ENCODE measurements at places on chromosomes 5 and 9. TPM values are rescaled to one million over a fixed set of nuclear protein-coding genes. Genes with fewer than 3 reads are reported as not detected.

GRCh38 chr9:68584189-68585033 is 43.7 kb upstream of the TMEM252 start:
- H3K4me3 ChIP-seq: no peak overlapping the region
- no peak overlapping the region for H3K27ac ChIP-seq
- H3K36me3 ChIP-seq: no peaks in the 10 kb centered on the region
- DNase-seq: peak; percentile 82

DNA sequence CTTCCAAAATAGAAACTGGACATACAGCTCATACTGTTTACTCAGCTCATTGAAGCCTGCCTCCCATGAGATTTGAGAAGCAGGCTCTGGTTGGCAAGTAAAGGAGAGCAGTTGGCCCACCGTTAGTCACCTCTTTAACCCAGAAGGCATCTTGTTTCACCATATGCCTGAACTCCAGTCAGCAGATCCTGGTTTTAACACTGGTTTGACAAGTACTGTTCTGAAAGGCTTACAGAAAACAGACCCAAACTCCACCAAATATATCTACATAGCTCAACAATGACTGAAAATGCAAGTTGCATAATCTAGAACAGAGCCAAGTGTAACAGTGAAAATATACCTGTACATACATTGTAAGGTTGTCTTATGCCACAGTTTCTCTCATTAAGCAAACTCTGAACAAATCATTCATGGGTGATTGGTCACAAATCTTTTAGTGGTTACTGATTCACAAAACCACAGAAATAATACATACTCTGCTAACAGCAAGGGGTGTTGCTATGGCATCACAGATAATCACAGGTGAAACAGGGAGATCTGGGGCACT is 198.8 kb downstream of the BNC2 start:
- DNase-seq: no peak
- no peaks in the 10 kb centered on the region for H3K27me3 ChIP-seq
- no peak overlapping the region for H3K27ac ChIP-seq
- no peak overlapping the region for H3K4me3 ChIP-seq
- H3K4me1 ChIP-seq: no peaks in the 10 kb centered on the region

The OSMR gene
- total RNA-seq: 85.6 TPM

- no peak overlapping the region for H3K27ac ChIP-seq
- H3K4me3 ChIP-seq: no peak overlapping the region
- DNase-seq: no peak
Measured at GRCh38 chr5:159343295-159344094, 13.2 kb upstream of the IL12B start.

The NPR2 gene
- 21.7 TPM for total RNA-seq

- no peak overlapping the region for H3K27ac ChIP-seq
- DNase-seq: no peak
- no peaks in the 10 kb centered on the region for H3K36me3 ChIP-seq
- no peaks in the 10 kb centered on the region for H3K27me3 ChIP-seq
- H3K4me3 ChIP-seq: no peak overlapping the region
- peaks cover 6% of the 10 kb centered on the region for H3K4me1 ChIP-seq
Measured at GRCh38 chr5:178381921-178382695, 149.5 kb upstream of the PHYKPL start.

The CD274 gene
- 25.9 TPM for total RNA-seq

DNA sequence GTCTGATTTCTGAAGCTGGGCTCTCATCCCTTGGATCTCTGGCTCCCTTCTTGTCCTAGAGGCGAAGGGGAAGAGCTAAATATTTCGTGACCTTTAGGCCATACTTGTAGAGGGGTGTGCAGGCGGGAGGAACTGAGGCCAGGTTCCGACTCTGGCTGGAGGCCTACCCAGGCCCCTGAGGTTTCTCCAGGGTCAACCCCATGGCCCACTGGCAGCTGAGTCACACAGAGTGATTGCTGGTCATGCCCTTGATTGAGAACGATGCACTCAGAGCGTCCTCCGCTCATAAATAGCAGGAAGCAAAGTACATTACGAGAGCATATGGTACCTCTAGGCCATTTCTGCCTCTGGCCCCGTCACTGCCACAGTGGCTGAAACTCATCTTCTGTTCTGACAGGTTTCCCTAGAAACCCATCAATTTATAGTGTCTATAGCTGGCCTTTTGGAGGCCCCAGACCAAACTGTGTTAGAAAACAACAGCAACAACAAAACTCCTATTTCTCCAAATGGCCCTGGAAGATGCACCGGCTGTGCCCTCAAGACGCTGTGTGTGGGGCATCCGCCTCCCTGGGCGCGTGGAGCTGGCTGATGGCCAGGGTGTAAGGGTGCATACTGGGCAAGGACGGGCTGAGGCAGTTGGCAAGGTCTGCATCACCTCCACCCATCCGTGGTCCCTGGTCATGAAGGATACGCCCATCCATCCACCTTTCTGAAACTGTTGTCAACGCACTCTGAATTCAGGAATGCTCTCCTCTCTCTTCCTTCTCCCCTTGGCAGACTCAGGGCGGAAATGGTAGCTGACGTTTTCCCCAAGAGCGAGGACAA is 32.9 kb upstream of the FCN1 start:
- H3K4me3 ChIP-seq: no peak overlapping the region
- H3K4me1 ChIP-seq: no peaks in the 10 kb centered on the region
- peak; percentile 59 for DNase-seq
- no peaks in the 10 kb centered on the region for H3K36me3 ChIP-seq
- no peak overlapping the region for H3K27ac ChIP-seq

DNA sequence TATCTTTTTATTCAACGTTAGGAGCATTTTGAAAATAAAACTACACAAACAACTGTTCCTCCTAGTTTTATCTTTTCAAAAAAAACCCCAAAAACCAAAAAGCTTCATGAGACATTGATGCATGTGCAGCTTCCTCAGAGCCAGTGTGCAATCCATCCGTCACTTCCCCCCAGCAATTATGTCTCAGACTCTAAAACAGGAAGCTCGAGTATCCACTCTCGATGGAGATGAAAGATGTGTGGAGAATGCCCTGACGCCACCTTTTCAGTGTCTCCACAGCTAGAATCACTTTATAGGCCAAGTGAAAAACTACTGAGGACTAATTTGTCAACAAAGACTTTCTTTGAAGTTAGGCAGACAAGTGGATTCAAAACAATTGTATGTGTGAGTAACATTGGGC is 408.9 kb upstream of the SMARCA2 start:
- no peak overlapping the region for H3K27ac ChIP-seq
- no peak overlapping the region for H3K4me3 ChIP-seq
- no peak for DNase-seq
- no peaks in the 10 kb centered on the region for H3K4me1 ChIP-seq
- no peaks in the 10 kb centered on the region for H3K36me3 ChIP-seq
- no peaks in the 10 kb centered on the region for H3K27me3 ChIP-seq

- H3K27ac ChIP-seq: no peak overlapping the region
- H3K4me1 ChIP-seq: no peaks in the 10 kb centered on the region
- no peaks in the 10 kb centered on the region for H3K27me3 ChIP-seq
- H3K36me3 ChIP-seq: no peaks in the 10 kb centered on the region
Measured at GRCh38 chr5:15183520-15183919, 311.9 kb upstream of the ANKH start.

- no peak for DNase-seq
- H3K36me3 ChIP-seq: no peaks in the 10 kb centered on the region
- no peaks in the 10 kb centered on the region for H3K27me3 ChIP-seq
- no peaks in the 10 kb centered on the region for H3K4me1 ChIP-seq
- no peak overlapping the region for H3K4me3 ChIP-seq
Measured at GRCh38 chr5:98292496-98292895, 481.0 kb upstream of the RGMB start.

- no peak overlapping the region for H3K4me3 ChIP-seq
- H3K27me3 ChIP-seq: no peaks in the 10 kb centered on the region
- DNase-seq: no peak
- no peaks in the 10 kb centered on the region for H3K4me1 ChIP-seq
Measured at GRCh38 chr9:82495884-82496777, 507.6 kb downstream of the SPATA31D1 start.

The SH2D3C gene
- total RNA-seq: 85.3 TPM

GRCh38 chr9:37337301-37337890 is 85.1 kb upstream of the GRHPR start:
- H3K27me3 ChIP-seq: no peaks in the 10 kb centered on the region
- no peaks in the 10 kb centered on the region for H3K4me1 ChIP-seq
- no peak overlapping the region for H3K4me3 ChIP-seq

DNA sequence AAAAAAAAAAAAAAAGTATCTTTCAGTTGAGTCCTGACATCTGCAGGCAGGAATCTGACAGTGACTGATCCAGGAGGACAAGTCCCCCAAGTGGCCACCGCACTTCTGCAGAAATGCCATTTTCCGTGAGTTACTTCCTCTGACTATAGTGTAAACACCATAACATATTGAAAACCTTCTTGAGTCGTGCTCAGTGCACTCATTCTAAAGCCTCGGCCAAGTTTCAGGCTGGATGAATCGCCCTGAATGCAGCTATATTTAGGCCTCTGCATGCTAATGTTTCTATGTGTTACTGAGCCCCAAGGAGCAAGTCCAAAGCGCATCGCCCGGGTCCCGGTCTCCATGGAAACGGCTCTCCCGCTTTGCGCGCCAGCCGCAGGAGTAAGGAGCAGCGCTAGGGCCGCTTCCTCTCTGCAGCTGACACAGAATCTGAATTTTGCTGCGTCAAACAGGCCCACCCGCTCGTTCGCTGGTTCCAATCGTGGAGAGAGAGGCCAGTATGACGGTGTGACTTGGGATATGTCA is 335.4 kb downstream of the MSX2 start:
- no peak overlapping the region for H3K27ac ChIP-seq
- peak overlapping the region; percentile 13 for H3K4me3 ChIP-seq
- no peaks in the 10 kb centered on the region for H3K4me1 ChIP-seq
- DNase-seq: no peak
- H3K36me3 ChIP-seq: no peaks in the 10 kb centered on the region
- no peaks in the 10 kb centered on the region for H3K27me3 ChIP-seq

GRCh38 chr5:109998208-109998607 is 308.5 kb downstream of the MAN2A1 start:
- no peak overlapping the region for H3K4me3 ChIP-seq
- H3K4me1 ChIP-seq: no peaks in the 10 kb centered on the region

DNA sequence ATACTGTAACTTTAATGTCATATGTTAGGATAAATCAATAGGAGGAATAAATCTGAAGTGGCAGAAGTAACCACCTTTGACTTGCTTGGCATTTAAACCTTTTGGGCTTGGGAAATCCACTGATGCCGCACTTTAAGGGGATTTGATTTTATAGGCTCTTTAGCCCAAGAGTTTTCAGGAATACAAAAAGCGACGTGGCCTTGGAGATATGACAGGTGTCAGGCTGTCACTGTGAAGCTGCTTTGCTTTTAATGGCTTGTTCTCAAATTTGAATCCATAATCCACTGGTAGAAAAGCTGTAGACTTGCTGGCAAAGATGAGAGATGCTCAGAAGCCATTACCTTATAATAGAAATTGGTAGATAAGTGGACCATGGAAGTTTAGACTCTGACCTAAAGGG is 71.6 kb downstream of the GABRG2 start:
- H3K4me1 ChIP-seq: no peaks in the 10 kb centered on the region
- H3K36me3 ChIP-seq: no peaks in the 10 kb centered on the region
- H3K4me3 ChIP-seq: no peak overlapping the region
- DNase-seq: no peak

DNA sequence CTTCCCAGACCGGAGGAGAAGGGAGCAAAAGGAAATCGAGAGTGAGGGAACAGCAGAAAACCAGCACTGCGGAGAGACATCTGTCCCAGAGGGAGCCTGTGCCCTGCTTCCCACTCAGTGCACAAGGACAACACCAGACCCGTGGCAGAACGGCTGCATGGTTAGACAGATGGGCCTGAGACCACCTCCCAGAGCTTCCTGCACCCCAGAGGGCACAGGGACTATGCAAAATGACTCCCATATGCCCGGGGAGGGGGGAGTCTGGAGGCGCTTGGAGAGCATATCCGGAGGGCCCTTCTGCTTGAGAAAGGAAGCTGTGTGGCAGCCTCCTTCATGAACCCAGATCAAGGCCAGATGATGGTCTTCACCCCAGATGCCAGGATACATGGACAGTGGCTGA is 26.6 kb downstream of the TLX3 start:
- peaks cover 8% of the 10 kb centered on the region for H3K4me1 ChIP-seq
- DNase-seq: no peak
- H3K27me3 ChIP-seq: peaks cover 42% of the 10 kb centered on the region
- no peak overlapping the region for H3K4me3 ChIP-seq
- H3K36me3 ChIP-seq: no peaks in the 10 kb centered on the region
- no peak overlapping the region for H3K27ac ChIP-seq

The STING1 gene
- total RNA-seq: 102 TPM

- H3K4me3 ChIP-seq: no peak overlapping the region
- no peaks in the 10 kb centered on the region for H3K27me3 ChIP-seq
- no peaks in the 10 kb centered on the region for H3K4me1 ChIP-seq
Measured at GRCh38 chr9:2253636-2254580, 238.8 kb downstream of the SMARCA2 start.

The ITGA1 gene
- 94.8 TPM for total RNA-seq

- H3K36me3 ChIP-seq: no peaks in the 10 kb centered on the region
- H3K27ac ChIP-seq: no peak overlapping the region
- no peak overlapping the region for H3K4me3 ChIP-seq
- peaks cover 5% of the 10 kb centered on the region for H3K4me1 ChIP-seq
- no peaks in the 10 kb centered on the region for H3K27me3 ChIP-seq
Measured at GRCh38 chr5:153901449-153901848, 137.3 kb downstream of the FAM114A2 start.

GRCh38 chr5:119651486-119651885 is 22.1 kb downstream of the FAM170A start:
- no peaks in the 10 kb centered on the region for H3K4me1 ChIP-seq
- no peak for DNase-seq
- H3K4me3 ChIP-seq: no peak overlapping the region
- no peaks in the 10 kb centered on the region for H3K27me3 ChIP-seq
- no peaks in the 10 kb centered on the region for H3K36me3 ChIP-seq
- no peak overlapping the region for H3K27ac ChIP-seq

DNA sequence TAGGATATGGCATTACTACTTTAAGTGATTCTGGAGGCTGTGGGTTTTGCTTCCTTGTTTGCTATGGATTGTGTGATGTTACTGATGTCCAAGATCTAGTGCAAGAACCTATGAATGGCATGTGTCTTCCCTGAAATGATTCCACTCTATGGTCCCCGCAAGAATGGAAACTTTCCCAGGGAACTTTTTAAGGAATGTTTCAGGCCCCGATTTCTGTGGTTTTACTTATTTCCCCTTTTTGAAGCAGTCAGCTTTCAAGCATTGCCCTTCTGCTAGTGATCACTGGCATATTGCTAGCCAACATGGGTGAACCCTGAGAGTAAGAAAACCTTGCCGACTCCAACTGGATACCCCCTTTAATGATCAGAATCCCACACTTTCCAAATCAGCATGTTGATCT is 26.6 kb upstream of the CD180 start:
- H3K4me1 ChIP-seq: peaks cover 9% of the 10 kb centered on the region
- no peak overlapping the region for H3K4me3 ChIP-seq

- H3K4me3 ChIP-seq: no peak overlapping the region
- no peaks in the 10 kb centered on the region for H3K36me3 ChIP-seq
- DNase-seq: no peak
- H3K27me3 ChIP-seq: no peaks in the 10 kb centered on the region
Measured at GRCh38 chr9:479304-479970, 264.8 kb downstream of the DOCK8 start.

- DNase-seq: peak; percentile 72
- H3K4me3 ChIP-seq: peak within 1 kb of the TSS; percentile 62
- H3K36me3 ChIP-seq: peaks cover 6% of the 10 kb centered on the region
- peak within 1 kb of the TSS; percentile 90 for H3K27ac ChIP-seq
Measured at GRCh38 chr5:151686674-151687407, at the start of gene SPARC. Gene SPARC, minus strand, starts transcription at chr5:151686915. Its CDS starts 10,727 bp downstream, at chr5:151676188.

Measured in upper lobe of right lung (tissue), 1 donor.